ENCODE measurements at places on chromosomes 12 and 14.

DNA sequence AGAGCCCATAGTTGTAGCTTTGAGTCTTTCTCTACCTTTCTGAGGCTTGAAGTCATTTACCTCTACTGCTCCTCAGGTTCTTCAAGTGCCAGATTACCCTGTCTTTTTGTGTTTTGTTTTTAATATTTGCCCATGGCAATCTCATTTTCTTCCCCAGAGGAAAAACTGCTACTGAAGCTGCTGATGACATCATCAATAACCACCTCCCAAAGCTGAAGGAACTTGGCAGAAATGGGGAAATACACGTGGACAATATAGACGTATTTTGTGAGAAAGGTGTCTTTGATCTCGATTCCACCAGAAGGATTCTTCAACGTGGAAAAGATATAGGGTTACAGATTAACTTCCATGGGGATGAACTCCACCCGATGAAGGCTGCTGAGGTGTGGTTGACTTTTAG lies 17.1 kb downstream of the AMDHD1 start:
- DNase-seq, result no peak

- DNase-seq, result no peak
Observed at GRCh38 chr14:73887694-73888459, 1.2 kb downstream of the ZNF410 start.

- DNase-seq, result no peak
Observed at GRCh38 chr12:104480826-104481440, 24.2 kb downstream of the CHST11 start.

DNA sequence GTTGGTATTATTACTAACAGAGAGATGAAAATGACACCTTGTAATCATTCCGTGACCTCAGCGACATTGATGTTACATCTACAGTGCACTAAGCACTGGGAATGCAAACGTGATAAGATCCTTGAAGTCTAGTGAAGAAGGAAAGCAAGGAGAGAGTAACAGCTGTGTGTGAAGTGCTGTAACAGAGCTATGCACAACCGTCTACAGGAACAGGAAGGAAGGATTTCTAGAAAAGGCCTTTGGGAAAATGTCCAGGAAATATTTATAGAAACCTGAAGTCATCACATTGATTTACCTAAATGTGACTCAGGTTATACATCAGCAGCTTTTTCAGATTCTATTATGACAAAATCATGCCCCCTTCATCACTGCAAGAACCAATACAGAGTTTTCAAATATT lies 304.2 kb upstream of the AMIGO2 start:
- DNase-seq, result no peak

GRCh38 chr14:61344437-61345150 lies 23.2 kb downstream of the PRKCH start:
- no peak for DNase-seq

DNA sequence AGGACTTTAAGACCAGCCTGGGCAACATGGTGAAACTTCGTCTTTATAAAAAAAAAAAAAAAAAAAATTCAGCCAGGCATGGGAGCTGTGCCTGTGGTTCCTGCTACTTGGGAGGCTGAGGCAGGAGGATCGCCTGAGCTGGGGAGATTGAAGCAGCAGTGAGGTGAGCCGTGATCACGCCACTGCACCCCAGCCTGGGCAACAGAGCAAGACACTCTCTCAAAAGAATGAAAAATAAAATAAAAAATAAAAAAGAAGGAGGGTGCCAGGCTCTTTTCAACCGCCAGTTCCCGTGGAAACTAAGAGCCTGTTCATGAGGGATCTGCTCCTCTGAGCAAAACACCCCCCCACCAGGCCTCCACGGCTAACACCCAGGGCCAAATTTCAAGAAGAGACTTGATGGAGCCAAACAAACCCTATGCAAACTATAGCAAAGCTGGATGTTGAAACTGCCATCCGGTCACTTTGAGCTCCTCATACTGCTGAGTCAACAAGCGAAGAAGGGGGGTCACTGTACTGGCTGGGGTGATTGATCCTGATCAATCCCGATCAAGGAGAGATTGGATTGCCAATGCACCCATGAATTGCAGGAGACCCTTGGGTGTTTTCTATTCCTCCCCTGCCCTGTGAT lies 23.4 kb downstream of the DLK1 start:
- DNase-seq, result no peak

- no peak for DNase-seq
Observed at GRCh38 chr12:9047105-9047504, 57.8 kb downstream of the KLRG1 start.

DNA sequence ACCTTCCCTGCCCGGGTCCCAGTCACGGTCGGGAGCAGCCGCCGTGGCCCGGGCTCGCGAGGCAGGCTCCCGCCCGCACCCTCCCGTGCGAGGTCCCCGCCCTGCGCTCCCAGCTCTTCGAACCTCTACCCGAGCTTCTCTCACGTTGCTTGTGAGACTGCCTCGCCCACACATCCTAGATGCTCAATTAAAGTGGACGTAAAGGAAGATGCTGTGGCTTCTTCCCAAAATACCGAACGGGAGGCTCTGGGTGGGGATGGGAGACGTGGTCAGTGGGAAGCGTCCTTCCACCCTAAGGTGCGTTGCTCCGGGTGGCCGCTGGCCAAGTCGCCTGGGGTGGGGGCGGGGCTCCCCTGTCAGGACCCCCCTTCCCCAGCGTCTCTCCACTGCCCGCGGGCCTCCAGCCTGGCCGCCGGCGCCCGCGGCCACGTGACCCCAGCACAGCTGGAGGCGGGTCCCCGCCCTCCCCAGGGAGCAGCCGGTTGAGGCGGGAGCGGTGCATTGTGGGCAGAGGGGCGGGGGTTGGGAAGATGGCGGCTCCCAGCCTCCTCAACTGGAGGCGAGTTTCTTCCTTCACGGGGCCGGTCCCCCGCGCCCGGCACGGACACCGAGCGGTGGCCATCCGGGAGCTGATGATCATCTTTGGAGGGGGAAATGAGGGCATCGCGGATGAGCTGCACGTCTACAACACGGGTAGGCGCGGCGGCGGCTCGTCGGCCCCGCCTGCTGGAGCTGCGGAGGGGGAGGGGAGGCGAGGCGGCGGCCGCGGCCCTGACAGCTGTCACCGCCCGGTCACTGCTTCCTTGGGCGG lies at the start of gene HCFC2:
TSS of gene HCFC2 (plus strand) at position 501 of the 811 bp plus-strand sequence. CDS start at position 531, 30 bp downstream.
- peak; percentile 40 for DNase-seq

GRCh38 chr12:9797722-9798619 lies 29.3 kb upstream of the KLRF1 start:
- DNase-seq, result no peak

- no peak for DNase-seq
Observed at GRCh38 chr12:66063916-66064315, 66.6 kb downstream of the LLPH start.

DNA sequence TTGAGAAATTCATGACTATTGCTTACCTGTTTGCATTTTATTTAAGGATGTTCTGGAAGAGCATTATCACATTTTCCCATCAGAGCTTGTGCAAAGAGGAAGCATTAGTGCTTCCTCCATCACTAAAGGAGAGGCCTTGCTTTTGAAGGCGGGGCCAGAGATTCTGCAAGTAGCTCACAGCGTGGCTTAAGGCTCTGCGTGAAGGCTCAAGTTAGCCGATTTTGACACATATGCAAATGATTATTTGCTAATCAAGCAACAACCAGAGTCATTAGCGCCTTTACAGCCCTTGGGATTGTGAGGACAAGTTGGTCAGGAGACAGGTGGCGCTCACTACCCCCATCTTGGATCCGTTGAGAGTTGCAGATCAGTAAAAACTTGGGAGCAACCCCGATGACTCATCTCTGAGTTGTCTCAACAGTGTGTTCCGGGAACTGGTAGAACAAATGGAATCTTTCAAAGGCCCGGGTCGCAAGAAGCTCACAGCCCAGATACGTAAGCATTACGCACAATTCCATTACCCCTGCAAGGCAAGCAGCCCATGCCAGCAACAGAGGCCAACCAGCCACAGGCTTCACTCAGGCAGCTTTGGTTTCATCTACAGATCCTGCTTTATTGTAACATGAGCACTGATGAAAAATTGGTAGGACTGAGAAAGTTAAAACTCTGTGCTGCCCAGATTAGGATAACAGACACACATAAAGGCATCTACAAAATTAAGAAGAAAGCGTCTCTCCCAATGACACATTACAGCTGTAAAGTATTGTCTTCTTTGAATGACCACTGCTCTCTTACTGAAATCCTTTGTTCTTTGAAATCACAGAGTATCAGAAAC lies 34.9 kb upstream of the SPTSSA start:
- DNase-seq, result peak; percentile 3

GRCh38 chr12:3557116-3557697 lies 66.2 kb downstream of the PRMT8 start:
- no peak for DNase-seq

DNA sequence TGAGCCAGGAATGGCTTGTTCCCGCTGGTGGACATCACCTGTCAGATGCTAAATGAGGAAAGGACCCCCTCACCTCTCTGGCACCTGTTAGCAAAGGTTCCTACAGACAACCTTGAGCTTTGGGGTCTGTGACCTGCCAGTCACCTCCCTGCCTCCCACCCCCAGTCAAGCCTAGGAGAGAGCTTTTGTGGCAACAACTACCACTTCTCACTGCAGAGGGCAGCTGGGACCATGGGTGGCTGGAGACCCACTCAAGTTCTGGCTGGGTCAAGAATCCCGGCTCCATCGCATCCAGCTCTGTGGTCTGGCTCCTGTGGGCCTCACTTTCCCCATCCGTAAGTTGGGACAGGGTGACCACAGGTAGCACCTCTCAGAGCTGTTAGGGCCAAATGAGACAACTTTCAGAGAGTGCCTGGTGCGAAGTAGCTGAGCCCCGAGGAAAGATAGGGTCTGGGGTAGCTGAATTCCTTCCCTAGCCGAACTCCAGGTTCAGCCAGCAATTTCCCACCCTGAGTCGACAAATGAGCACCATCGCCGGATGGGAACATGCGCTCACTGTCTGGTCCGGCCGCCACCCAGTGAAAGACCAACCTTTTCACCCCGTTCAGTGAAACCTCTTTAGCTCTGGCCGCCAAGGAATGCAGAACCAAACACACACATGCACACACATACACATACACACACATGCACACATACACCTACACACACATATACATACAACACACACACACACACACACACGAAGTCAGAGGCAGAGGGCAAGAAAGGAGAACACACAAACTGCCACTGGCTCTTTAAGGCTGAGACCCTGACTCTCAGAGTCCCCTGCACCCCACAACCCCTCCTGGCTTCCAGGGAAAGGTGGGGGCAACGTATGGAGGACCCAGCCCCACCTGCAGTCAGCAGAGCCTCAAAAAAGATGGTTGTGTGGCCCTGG lies 1.9 kb downstream of the TMEM119 start:
- DNase-seq, result no peak

- no peak for DNase-seq
Observed at GRCh38 chr12:28909291-28909690, 239.8 kb upstream of the FAR2 start.

DNA sequence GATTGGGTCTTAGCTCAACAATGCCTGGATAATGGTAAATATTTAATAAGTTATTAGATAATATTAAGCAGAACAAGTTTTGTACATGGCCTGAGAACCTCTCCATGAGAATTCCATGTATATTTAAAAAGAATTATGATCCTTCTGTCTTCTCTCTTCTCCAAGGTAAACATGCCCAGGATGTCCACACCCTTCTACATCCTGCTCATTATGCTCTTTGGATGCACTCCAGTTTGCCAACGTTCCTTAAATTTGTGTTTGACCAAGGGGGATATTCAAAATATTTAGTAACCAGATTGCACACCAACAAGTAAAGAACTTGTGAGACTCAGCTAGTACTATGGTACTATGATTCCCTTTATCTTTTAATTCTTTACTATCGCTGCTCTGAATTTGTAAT lies 44.8 kb upstream of the ERGIC2 start:
- DNase-seq, result no peak

GRCh38 chr14:96225745-96226151 lies 21.1 kb downstream of the BDKRB2 start:
- no peak for DNase-seq

GRCh38 chr14:24456980-24457379 lies 14.4 kb upstream of the SDR39U1 start:
- no peak for DNase-seq

DNA sequence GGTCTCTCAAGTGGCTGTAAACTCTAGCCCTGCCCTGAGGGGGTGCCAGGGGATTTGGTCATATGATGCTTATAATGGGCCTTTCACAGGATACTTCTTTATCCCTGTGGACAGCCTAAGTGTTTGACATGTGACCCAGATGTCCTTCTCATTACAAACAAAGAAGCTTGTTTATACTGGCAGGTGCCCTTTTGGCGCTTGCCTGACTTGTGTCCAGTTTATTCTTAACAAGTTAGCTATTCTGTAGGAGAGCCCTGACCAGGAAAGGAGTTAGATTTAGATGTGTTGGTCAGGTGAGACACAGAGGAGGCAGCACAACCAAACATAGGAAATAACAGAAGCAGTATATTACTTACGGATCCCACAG lies 51.9 kb downstream of the CCDC91 start:
- DNase-seq, result no peak
